Vein endothelial cell (primary cell): ENCODE measurements at places on chromosomes 1 and 21. TPM values are rescaled to one million over a fixed set of nuclear protein-coding genes. Genes with fewer than 3 reads are reported as not detected.

The NIBAN1 gene
- 5.2 and 6.4 TPM in 2 replicates for total RNA-seq

The HSD3B1 gene
- not detected in 2 replicates for total RNA-seq

The GABPA gene
- total RNA-seq = 24.8 and 28.4 TPM in 2 replicates

The OR2T2 gene
- not detected in 2 replicates for total RNA-seq

The GCSAML gene
- not detected in 2 replicates for total RNA-seq

The NKAIN1 gene
- total RNA-seq = 0.10 TPM in 1 of 2 replicates, not detected in the other

The FCER1G gene
- total RNA-seq = not detected in 2 replicates

The FAM110D gene
- total RNA-seq = 3.4 and 5.6 TPM in 2 replicates

The OR14C36 gene
- total RNA-seq = not detected in 2 replicates

The C1orf74 gene
- total RNA-seq = 3.0 and 3.3 TPM in 2 replicates

The PDZK1 gene
- 0.29 and 0.33 TPM in 2 replicates for total RNA-seq

The SHISAL2A gene
- not detected in 2 replicates for total RNA-seq

The FAM131C gene
- 0.33 and 0.38 TPM in 2 replicates for total RNA-seq

The DNAH14 gene
- total RNA-seq = 6.5 and 13.9 TPM in 2 replicates

The LEMD1 gene
- total RNA-seq = not detected in 2 replicates

The CELA2A gene
- total RNA-seq = not detected in 2 replicates

The LCE3D gene
- total RNA-seq = not detected in 2 replicates

The SPRR2G gene
- total RNA-seq = not detected in 2 replicates

The MYOG gene
- not detected in 2 replicates for total RNA-seq

The PADI2 gene
- under 0.01 TPM in 1 of 2 replicates, not detected in the other for total RNA-seq

The TCHH gene
- not detected in 2 replicates for total RNA-seq

The RGS1 gene
- not detected in 2 replicates for total RNA-seq

The AMY1B gene
- total RNA-seq = not detected in 2 replicates

The SLC9C2 gene
- not detected in 2 replicates for total RNA-seq

The ASPM gene
- total RNA-seq = 17.0 and 34.3 TPM in 2 replicates

The CELA2B gene
- not detected in 2 replicates for total RNA-seq

The ZMYND12 gene
- total RNA-seq = 0.48 TPM in 1 of 2 replicates, not detected in the other

The MLLT11 gene
- 9.8 and 12.4 TPM in 2 replicates for total RNA-seq

The S100A7A gene
- total RNA-seq = not detected in 2 replicates

The KRTAP11-1 gene
- total RNA-seq = not detected in 2 replicates

The SLC37A1 gene
- total RNA-seq = 13.7 and 15.0 TPM in 2 replicates

The RERE gene
- total RNA-seq = 55.6 and 56.8 TPM in 2 replicates

The CNKSR1 gene
- total RNA-seq = not detected in 2 replicates
